ENCODE measurements at places on chromosomes 5 and 9.
A peak's percentile ranks its signal among the peaks of the same experiment; 100 is the strongest.

- DNase-seq = no peak
Measured at GRCh38 chr9:121640491-121641223, 10.8 kb upstream of the DAB2IP start.

DNA sequence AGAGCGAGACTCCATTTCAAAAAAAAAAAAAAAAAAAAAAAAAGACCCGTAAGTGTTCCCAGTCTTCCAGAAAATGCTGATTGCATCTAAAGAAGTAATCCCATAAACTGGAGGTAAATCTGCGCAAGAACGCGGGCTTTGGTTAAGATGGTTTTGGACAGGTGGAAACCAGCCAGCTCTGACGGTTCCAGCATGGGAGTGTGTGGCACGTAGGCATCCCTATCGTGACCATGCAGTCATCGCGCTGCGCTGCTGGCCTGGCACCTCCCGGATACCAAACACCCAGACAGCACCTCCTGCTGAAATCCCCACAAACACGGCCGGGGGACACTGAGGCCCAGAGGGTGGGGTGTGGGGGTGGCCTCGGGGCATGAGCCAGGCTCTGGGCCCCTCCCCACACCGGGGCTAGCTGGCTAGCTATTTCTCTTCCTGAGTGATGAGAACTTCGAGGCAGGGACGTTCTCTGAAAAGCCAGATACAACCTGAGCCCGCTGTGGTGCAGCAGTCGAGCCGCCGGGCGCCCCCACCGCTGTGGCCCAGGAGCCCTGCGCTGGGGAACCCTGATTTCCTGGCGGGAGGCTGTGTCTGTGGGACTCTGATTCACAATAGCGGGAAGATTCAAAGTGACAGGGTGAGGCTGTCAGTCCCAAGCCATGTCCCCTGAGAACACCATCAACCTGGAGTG is 32.2 kb upstream of the NOTCH1 start:
- no peak for DNase-seq

- peak; percentile 79 for DNase-seq
Measured at GRCh38 chr9:129610473-129611306, 10.2 kb downstream of the C9orf50 start.

GRCh38 chr9:22131817-22132216 is 122.7 kb upstream of the CDKN2B start:
- DNase-seq = no peak

DNA sequence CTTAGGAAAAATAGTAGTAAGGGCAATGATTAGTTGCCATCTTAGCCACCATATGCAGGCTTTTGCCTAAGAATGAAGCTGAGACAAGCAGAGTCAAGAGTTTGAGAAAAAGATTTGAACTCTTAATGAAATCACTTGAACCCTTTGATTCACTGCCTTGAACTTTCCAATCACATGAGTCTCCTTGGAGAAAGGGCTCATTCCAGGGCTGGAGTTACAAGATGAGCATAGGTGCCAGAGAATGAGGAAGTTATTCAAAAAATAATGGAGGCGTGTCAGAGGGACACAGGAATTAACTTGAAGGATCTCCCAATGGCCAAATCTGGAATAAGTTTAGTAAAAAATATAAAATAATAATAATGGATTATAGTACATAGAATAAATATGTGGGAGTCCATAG is 35.3 kb downstream of the MAT2B start:
- no peak for DNase-seq

DNA sequence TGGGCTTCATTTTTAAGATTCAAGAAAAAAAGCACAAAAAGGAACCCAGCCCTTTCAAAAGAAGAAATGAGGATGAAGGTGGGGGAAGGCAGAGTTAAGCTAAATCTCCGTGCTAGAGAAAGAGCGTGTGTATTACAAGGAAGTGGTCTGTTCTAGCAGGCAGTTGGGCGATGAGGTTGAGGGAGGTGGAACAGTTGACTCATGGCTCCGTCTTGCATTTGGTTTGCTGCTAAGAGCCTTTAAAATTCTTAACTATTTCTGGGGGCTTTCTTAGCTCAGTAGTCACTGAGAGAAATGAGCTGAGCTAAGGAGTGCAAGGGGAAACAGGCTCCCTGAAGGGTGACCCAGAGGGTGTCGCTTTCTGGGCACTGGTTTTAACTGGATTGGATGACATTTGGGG is 117.4 kb downstream of the GCNT1 start:
- DNase-seq = peak; percentile 34

DNA sequence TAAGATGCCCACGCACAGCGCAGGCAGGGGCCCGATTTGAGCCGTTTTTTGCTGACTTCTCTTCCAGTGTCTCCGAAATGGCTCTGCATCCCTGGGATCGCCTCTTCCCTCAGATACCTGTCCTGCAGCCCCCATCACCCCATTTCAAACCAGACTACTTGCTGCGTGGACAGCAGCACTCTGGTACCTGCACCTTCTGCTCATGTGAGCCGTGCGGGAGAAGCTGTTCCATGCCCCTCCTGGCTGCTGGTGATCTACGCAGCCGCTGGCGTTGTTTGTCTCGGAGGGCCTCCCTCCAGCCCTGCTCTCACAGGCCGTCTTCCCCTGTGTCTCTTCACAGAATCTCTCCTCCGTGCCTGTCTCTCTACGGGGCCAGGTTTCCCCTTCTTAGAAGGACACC is 13.4 kb downstream of the CEP72 start:
- DNase-seq = no peak

DNA sequence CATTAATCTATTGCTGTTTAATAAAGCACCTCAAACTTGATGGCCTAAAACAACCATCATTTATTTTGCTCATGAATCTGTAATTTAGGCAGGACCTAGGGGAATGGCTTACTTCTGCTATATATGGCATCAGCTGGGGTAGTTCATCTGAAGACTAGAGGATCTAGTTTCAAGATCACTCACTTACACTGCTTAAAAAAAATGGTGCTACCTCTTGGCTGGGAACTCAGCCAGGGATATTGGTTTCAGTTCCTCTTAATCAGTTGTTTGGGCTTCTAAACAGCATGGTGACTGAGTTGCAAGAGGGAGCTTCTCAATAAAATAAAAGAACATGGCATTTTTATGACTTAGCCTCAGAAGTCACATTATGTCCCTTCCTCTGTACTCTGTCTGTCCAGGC is 142.0 kb downstream of the FAM114A2 start:
- DNase-seq = no peak

Measured in CD4-positive, alpha-beta T cell treated with Interleukin-6 for 4 hours (primary cell).